ENCODE measurements at places on chromosomes 5 and 9. TPM values are rescaled to one million over a fixed set of nuclear protein-coding genes. Genes with fewer than 3 reads are reported as not detected.

GRCh38 chr9:366620-367019 lies 152.0 kb downstream of the DOCK8 start:
- DNase-seq: no peak

- DNase-seq: no peak
Observed at GRCh38 chr5:158785397-158785796, 314.3 kb downstream of the EBF1 start.

Gene MEGF10
- 0.80 TPM for polyA plus RNA-seq

GRCh38 chr5:68519143-68519542 lies 303.6 kb downstream of the PIK3R1 start:
- DNase-seq: no peak

DNA sequence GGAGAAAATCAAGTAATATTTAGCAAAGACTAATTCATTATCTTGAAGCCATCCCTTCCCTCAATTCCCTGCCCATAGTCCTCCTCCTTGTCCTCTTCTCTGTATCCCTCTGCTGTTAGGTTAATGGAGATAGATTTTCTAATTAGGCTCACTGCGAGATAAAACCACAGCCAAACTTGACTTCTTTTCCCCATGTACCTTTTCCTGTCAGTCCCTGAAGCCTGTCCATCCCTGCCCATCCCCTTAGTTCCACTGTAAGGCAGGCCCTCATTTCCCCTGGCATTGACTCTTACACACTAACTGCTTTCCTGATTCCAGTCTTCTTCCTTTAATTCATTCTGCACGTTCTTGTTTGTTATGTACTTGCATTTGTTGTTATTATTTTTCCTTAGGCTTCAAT lies 1.2 kb downstream of the TLR4 start:
- DNase-seq: no peak

DNA sequence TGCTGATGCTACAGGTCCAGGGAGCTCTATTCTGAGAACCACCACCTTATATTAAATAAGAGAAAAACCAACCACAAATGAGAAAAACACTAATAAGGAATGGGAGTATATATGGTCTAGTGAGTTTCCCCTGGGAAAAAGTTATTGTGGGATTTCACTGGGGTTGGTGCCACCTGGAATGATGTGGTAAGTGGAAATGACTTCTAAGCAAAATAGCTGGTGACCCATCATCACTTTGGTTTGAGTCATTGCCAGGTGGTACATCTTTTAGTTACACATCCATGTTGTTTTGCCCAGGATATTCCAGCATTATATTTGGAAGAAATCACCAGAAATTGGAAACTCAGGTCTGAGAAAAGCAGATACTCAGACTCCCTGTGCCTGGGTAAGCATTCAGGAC lies 437.3 kb downstream of the DTWD2 start:
- no peak for DNase-seq

GRCh38 chr5:108255468-108255867 lies 126.4 kb downstream of the FBXL17 start:
- DNase-seq: no peak

DNA sequence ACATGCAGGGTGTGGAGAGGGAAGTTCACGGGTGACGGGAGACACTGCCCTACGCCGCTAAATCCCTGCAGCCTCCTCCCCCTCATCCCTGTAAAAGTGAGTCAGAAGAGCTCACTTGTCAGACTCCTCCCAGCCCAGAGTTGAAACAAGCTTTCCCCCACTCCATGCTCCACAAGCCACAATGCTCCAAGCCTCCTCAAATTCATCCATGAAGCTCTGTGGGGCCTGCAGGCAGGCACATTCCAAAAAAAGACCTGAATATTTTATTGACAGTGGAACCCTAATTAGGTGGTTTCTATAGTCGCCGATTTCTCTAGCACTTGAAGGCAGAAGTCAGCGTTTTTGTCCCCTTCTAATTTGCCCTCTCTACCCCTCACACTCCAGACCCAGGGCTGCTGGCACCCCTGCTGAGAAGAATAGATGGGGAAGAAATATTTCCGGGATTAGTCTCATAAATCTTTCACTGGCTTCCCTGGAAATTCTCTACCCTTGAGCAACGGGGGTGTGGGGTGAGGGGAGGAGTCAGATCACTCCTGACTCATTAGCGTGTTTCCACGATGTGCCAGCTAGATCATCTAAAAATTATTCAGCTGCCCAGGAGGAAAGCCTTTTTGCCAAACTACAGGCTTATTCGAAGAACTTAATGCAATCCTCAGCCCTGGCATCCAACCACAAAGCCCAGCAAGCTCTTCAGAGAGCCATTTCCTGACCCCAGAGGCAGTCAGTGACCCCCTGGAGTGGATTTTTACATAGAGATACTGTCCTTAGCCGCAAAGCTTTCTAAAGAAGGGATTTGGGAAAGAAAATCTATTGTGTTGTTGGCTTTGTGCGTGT lies 97.1 kb downstream of the ENC1 start:
- DNase-seq: no peak

Gene KCNT1
- 0.48 TPM for polyA plus RNA-seq

- no peak for DNase-seq
Observed at GRCh38 chr5:173202266-173202875, 32.6 kb downstream of the NKX2-5 start.

DNA sequence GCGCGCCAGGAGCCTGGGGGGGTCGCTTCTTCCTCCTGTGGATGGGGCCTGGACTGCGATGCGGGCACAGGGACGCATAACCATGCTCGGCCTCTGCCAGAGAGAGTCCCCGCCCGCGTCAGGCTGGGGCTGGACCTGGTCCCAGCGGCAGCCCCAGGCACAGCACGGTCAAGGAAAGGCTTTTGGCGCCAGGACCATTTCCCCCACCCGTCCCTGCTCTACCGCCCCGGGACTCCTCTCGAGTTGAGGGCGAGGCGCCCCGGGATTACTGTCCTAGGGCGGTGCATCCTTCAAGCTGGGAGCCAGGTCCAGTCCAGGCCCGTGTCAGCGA lies 341 bp downstream of the MXD3 start:
- DNase-seq: no peak

DNA sequence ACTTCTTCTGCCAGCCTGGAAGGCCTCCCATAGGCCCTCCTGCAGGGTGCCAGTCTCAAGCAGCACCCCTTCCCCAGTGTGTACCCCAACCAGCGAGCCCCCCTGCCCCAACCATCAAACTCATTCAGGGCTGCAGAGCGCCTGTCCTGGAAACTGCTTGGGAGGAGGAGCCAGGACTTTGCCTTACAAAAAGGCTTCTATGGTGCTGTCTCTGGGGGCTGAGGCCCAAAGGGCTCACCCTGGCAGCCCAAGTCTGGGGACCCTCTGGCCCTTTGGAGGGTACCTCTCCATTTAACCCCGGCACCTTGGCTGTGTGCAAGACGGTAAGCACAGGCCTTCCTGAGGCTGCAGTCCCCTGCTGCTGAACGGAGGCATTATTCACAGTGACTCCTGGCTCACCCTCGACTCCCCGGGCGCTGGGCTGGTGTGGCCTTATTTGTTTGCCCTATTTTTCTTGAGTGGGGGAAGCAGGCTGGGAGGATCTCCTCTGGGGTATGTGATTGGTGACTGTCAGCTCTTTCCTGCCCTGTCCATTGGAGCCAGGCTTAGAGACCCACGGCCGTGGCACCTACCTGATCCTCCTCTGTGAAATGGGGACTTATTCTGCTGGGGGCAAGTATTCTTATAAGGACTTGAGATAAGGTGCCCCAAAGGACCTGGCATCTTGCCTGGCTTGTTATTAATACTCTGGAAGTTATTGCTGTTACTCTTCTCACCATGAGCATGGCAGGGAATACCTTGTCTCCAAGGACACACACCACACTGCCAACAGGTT lies 5.8 kb downstream of the LMX1B start:
- DNase-seq: no peak

Gene TMEM174
- polyA plus RNA-seq: 0.30 TPM

Data from left lung (tissue), 14 donors.